ENCODE measurements at places on chromosomes 1 and 21.

- DNase-seq = peak; percentile 94
Measured at GRCh38 chr1:155273343-155274245, at the start of gene CLK2. Gene CLK2, minus strand, starts transcription at chr1:155273504. Its CDS starts 2,527 bp downstream, at chr1:155270977.

- no peak for DNase-seq
Measured at GRCh38 chr1:56967900-56968832, 2.4 kb upstream of the C8B start.

DNA sequence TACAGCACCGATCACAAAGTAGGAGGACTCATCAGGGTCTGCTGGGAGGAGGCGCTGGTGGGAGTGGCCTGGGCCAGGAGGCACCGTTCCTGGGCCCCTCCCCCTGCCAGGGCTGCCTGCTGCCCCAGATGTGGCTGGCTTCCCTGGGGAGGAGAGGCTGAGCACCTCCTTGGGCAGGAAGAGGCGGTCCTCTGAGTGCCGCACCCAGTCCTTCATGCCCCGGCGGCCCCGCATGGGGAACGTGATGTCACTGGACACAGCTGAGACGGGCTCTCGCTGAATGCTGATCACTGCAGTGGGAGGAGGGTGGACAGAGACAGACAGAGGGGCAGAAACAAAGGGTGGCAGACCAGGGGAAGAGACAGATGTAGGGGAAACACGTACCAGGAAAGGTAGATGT lies 24.8 kb downstream of the ADGRB2 start:
- no peak for DNase-seq

GRCh38 chr1:33424610-33425009 lies 6.3 kb downstream of the PHC2 start:
- no peak for DNase-seq

DNA sequence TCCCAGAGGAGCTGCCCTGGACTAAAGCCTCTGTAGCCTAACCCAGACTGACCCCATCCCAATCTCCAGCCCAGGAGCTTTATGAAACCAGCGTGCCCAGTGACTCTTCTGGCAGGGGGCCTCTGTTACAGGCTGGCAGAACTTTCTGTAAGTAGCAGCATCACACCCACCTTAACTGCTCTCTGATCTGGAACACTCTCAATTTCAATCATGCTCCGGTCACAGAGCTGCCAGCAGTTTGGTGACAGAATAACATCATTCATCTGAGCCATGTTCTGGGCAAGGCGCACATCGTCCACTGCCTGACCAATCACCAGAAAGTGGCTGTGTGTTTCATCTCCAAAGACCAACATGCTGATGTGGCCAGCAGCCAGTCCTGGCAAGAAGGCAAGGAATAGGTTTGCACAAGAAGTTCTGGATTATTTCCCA lies 14.7 kb downstream of the ADCY10 start:
- no peak for DNase-seq

DNA sequence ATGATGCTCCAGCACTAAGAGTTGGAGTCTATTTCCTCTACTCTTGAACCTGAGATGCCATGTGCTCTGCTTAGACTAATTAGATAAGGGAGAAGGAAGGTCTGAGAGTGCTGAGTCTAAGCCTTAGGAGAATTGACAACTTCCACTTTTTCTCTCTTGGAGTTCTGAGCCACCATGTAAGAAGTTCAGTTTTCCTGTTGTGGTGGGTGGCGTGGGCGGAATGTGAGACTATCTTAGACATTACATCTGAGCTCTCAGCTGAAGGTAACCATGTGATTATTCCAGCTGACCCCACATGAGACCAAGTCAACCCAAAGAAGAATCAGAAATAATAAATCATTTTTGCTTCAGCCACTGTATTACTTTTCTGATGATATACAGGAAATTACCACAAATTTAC lies 404.5 kb upstream of the LRRC7 start:
- DNase-seq = no peak

DNA sequence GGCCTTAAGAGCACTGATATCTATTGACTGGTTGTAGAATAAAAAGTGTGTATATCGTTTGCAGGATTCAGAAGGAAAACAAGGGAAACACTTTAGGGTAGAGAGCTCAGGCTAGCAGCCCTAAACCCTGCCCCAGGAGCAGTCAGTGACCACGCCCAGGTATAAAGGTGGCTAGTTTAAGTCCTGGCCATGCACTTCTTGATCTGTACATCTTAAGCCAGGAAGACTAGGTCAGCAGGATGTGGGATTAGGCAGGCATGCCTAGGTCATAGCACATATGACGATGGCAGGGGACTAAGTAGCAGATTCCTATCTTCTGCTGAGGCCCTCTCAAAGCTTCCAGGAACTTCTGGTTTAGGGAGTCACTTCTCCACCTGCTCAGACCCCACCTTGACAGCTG lies 158.0 kb upstream of the CD34 start:
- no peak for DNase-seq

- no peak for DNase-seq
Measured at GRCh38 chr1:2534687-2535441, 4.8 kb upstream of the HES5 start.

GRCh38 chr1:13607002-13607401 lies 23.4 kb downstream of the PDPN start:
- DNase-seq = no peak

DNA sequence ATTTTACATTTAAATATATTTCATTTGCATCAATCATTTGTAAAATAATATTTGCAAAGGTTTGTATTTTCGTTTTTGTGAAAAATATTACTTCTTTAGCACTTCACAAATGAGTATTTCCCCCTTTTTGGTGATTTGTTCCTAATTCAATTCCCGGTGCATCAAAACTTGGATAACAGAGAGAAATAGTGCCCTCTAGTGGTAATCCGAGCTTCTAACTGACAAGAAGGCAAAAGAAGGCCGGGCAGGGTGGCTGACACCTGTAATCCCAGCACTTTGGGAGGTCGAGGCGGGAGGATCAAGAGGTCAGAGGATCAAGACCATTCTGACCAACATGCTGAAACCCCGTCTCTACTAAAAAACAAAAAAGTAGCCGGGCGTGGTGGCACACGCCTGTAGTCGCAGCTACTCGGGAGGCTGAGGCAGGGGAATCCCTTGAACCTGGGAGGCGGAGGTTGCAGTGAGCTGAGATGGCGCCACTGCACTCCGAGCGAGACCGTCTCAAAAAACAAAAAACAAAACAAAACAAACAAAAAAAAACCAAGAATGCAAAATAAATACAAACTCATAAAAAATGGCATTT lies 137.7 kb downstream of the COL11A1 start:
- DNase-seq = no peak

- DNase-seq = no peak
Measured at GRCh38 chr1:230905733-230906132, 37.4 kb upstream of the C1orf198 start.

- no peak for DNase-seq
Measured at GRCh38 chr1:172993640-172994039, 57.1 kb downstream of the TNFSF18 start.

DNA sequence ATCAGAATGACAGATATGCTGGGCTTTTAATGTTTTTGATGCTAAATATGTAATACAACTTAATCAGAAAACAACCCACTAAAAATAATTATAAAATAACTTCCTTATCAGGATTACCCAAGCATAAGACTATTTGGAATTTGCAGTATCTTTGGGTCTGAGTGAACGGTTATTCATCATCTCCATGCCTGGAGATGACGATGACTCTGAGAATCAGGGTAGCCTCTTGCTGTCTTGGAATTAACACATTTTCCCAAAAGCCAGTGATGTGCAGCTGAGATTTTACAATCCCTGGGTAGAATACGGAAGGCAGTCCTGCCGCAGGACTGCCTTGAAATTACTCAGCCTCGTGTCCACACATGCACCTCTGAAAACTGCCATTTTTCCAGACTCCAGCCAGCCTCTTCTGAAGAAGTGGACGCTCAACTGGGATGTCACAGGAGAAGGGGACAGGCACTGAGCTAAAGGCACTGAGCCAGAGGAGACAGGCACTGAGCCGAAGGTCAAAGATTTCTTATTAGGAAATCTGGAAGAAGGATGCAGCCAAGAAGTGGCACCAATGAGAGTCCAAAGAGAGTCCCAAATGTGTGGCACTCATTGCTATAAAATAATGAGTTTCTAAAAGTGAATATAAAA lies 85.5 kb downstream of the PGBD5 start:
- no peak for DNase-seq

- DNase-seq = no peak
Measured at GRCh38 chr1:155003227-155003765, 694 bp downstream of the ZBTB7B start.

DNA sequence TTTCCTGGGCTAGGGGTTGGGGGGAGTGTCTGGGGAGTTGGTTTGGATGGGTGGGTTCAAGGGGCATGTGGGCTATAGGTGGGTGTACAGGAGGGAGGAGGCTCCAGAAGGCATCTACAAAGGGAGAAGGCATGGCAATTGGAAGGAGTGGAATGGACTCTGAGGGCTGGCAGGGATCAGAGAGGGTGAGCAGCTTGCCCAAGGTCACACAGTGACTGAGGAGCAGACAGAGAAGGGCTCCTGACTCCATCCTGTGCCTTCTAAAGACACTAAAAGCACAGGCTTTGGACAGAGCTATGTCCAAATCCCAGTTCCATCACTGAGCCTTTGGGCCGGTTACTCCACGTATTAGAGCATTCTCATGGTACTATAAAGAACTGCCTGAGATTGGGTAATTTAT lies 151.8 kb downstream of the PTPRU start:
- DNase-seq = no peak

DNA sequence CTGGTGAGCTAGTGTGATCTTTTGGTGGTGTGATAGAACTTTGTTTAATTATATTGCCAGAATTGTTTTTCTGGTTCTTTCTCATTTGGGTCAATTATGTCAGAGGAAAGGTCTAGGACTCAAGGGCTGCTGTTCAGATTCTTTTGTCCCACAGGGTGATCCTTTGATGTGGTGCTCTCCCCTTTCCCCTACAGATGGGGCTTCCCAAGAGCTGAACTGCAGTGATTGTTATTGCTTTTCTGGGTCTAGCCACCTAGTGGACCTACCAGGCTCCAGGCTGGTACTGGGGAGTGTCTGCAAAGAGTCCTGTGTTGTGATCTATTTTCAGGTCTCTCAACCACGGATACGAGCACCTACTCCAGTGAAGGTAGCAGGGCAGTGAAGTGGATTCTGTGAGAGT lies 25.9 kb upstream of the CD84 start:
- no peak for DNase-seq

DNA sequence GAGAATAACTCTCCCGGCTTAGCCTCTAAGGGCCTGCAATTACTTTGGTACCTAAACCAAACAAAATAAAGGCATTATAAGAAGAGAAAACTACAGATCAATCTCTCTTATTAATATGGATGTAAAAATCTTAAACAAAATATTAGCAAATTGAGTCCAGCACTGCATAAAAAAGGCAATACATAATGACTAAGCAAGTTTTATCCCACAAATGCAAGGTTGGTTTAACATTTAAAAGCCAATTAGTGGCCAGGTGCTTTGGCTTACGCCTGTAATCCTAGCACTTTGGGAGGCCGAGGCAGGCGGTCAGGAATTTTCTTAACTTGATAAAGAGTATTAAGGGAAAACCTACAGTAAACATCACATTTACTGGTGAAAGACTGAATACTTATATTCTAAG lies 67.1 kb upstream of the MAB21L3 start:
- DNase-seq = no peak

DNA sequence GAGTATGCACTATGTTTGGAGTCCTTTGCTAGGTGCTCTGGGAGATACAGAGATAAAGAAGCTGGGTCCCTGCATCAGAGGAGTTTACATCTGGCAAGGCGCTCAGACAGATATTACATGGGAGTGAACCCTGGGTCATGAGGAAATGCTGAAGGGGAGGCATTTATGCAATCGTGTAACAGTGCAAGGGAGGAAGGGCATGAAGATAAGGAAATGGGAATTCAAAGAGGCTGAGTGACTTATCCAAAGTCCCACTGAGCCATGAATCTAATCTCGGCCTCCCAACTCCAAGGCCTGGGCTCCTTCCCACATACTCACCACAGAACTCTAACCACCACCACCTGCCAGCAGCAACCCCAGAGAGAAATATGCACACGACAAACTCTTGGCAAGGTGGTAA lies 51.6 kb downstream of the FAM163A start:
- no peak for DNase-seq

- DNase-seq = no peak
Measured at GRCh38 chr1:10283318-10283984, 73.1 kb downstream of the KIF1B start.

GRCh38 chr1:9078752-9079500 lies 9.5 kb upstream of the SLC2A5 start:
- DNase-seq = no peak

- DNase-seq = no peak
Measured at GRCh38 chr1:214004795-214005194, 17.0 kb downstream of the PROX1 start.

- no peak for DNase-seq
Measured at GRCh38 chr1:23283667-23284602, 60.1 kb downstream of the HNRNPR start.

DNA sequence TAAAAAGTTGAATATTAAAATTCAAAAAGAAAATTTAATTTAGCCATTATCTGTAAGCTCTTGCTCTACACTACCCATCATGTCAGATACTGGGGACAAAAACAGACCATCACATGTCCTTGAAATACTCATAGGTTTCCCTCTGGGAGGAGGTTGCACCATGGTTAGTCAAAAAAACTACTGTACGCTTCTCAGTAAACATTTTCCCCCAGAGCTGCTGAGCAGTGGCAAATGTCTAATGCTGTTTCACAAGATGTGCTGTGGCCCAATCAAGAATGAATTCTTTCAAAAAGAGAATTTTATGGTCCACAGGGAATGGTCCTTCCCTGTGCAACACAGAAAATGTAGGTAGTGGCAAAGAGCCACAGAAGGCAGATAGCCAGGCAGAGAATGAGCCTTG lies 6.1 kb downstream of the SLC25A24 start:
- DNase-seq = no peak

- no peak for DNase-seq
Measured at GRCh38 chr1:21930629-21931170, 6.4 kb downstream of the HSPG2 start.

DNA sequence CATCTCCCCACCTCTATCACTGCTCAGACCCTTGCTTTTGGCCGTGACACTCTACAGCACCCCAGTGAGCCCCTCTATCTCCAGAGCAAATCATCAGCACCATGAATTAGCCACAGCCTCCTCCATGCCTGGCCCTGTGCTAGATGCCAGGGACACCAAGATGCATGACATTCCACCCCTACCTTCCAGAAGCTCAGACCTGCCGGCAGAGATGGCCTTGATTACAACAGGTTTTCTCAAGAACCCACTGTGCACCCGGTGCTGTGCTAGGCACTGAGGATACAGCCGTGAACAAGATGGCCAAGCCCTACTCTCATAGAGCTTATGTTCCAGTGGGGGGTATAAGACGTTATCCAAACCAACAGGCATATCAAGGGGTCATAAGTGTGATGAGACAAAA lies 30.6 kb downstream of the CDK18 start:
- DNase-seq = no peak

DNA sequence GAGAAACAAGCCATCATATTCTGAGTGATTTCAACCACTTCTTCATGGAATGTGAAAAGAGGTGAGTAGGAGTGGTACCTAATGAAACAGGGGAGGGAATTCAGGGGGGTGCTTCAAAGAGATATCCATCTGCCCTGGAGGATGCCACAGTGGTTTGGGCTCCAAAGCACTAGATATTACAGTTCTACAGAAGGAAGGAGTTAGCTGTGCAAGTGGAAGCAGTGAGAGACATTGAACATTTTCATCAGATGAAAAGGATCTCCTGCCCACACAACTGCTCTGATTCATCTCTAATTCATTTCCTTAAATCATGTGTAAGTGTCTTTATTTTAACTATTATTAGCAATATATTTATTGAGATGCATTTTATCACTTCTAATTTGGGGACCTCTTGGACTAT lies 2.8 kb upstream of the RGS5 start:
- DNase-seq = no peak
